ENCODE measurements at places on chromosomes 11 and 22.

DNA sequence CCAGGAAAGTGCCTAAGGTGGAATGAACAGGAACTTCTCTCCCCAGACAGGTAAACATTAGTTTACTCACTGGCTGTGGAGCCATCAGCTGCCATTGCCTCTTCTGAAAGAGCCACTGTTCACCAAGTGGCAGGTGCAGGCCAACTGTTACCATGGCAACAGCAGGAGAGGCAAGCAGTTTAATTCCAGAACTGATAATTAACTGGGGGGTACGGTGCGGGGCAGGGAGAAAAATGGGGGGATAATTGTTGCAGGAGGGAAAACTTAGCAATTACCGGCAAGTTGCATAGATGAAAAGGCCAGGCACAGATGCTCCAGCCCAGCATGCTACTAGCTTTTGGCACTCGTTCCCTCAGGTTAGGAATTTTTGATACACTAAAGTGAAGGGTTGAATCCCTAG lies 85.1 kb downstream of the TRIM44 start:
- no peak for DNase-seq

- peak; percentile 65 for DNase-seq
These were observed 56.7 kb downstream of the PPP6R2 start for GRCh38 chr22:50399751-50400331.

GRCh38 chr11:103959279-103959942 lies 77.0 kb upstream of the DDI1 start:
- DNase-seq = peak; percentile 48

- DNase-seq = no peak
These were observed 11.3 kb downstream of the FADS3 start for GRCh38 chr11:61880031-61880430.

GRCh38 chr22:41286639-41287091 lies 678 bp upstream of the RANGAP1 start:
- DNase-seq = no peak

DNA sequence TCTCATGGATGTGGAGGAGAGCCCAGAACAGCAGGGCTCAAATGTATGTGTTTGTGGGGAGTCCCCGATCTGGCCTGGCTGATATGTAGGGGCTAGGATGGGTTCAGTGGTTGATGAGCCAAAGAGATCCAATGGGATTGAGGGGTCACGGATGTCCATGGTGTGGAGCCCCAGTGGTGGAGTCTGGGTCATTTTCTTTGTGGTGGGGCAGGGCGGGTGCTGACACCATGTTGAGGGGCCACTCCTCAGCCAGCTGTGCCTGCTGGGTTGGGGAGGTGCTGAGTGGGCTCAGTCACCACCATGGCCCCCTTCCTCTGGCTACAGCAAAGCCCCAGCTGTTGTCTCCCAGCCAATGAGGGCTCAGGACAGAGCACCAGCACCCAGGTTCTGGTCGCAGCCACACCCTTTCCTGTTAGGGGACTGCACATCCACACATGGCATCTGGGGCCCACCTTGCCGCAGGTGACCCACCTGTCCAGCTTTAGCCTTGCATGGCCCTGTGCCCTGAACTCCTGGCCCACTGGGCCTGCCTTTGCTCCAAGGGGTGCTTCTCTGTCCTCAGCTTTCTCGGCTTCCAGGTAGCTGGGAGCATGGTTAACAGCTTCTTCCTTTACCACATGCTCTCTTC lies 3.2 kb upstream of the GNAZ start:
- no peak for DNase-seq

GRCh38 chr22:17957693-17958092 lies 66.7 kb downstream of the MICAL3 start:
- no peak for DNase-seq

Data from GM13976 (cell line).